ENCODE measurements at places on chromosomes 3 and 15.

DNA sequence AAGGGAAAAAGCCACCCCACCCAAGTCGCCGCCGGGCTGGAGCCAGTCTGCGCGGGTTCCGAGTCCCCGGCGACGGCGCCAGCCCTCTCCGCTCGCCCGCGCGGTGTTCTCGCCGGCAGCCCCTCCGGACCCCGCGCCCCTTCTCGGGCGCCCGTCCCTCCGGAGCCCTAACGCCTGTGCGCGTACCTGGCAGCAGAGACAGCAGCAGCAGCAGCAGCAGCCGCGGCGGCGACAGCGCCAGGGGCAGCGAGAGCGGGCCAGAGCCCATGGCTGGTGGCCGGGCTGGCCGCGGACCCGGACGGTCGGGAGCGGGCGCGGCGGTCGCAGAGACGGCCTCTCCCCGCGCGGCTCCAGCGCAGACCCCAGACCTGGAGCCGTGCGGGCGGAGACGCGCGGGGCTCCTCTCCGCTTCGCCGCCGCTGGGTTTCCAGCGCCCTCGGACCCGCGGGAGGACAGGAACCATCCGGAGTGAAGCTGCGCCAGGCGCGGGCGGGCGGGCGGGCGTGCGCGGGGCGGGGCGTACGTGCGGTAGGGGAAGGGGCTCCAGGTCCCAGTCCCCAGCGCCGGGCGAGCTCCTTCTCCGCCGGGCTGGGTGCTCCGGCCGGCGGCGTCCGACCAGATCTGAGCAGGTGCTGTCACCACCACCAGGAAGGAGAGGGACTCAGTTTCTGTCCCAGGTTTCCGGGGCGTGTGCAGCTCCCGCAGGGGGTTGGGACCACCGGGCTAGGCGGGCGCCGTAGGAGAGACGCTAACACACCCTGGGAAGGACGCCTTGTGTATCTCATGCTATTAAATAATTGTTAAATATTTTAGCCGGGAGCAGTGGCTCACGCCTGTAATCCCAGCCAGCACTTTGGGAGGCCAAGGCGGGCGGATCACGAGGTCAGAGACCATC is at the start of gene CHRNA3:
CHRNA3 (minus strand) TSS at position 470 of the 895 bp plus-strand sequence; CDS start at position 268, 202 bp downstream.
- no peak for DNase-seq

- DNase-seq: peak; percentile 60
Observed at GRCh38 chr15:50315814-50316630, 39.0 kb downstream of the GABPB1 start.

DNA sequence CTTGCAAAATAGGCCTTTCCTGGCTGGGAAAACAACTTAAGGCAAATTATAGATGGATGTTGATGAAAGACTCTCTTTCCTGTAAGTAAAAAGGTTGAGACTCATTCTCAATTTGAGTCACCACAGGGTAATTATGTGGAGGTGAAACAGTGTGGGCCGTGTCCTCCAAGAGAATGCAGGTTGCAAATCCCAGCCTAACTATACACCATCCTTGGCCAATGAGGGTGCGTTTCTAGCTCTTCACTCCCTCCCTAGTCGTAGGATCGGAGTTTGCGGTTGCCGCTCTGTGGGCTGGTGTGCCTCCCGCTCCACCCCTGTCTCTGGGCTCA is 259.9 kb downstream of the PLCL2 start:
- no peak for DNase-seq

- DNase-seq: no peak
Observed at GRCh38 chr3:169103951-169104941, 559.3 kb downstream of the MECOM start.

GRCh38 chr15:51205050-51205975 is 110.6 kb upstream of the TNFAIP8L3 start:
- DNase-seq: no peak

GRCh38 chr3:131892331-131892730 is 142.5 kb downstream of the CPNE4 start:
- no peak for DNase-seq

- DNase-seq: no peak
Observed at GRCh38 chr3:187227658-187228258, 30.5 kb downstream of the RTP1 start.

- no peak for DNase-seq
Observed at GRCh38 chr3:102165367-102165766, 269.4 kb upstream of the ZPLD1 start.

DNA sequence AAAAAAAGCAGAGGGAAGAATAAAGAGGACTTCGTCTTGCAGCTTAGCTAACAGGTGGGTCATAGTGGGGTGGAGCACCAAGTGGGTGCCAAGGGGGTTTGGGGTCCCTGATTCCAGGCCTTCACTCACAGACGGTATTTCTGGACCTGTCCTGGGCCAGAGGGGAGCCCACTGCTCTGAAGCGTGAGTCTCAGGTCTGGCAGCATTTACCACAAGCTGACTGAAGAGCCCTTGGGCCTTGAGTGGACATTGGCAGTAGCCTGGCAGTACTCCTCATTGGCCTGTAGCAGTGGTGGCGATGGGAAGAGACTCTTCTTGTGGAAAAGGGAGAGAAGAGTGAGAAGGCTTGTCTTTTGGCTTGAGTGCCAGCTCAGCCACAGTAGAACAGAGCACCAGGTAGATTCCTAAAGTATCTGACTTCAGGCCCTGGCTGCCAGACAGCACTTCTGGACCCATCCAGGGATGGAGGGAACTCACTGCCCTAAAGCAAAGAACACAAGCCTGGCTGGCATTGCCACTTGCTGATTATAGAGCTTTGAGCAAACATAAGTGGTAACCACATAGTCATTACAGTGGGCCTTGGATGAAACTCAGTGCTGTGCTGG is 72.9 kb downstream of the GLDN start:
- DNase-seq: no peak

- no peak for DNase-seq
Observed at GRCh38 chr15:79073336-79073735, 17.2 kb downstream of the RASGRF1 start.

DNA sequence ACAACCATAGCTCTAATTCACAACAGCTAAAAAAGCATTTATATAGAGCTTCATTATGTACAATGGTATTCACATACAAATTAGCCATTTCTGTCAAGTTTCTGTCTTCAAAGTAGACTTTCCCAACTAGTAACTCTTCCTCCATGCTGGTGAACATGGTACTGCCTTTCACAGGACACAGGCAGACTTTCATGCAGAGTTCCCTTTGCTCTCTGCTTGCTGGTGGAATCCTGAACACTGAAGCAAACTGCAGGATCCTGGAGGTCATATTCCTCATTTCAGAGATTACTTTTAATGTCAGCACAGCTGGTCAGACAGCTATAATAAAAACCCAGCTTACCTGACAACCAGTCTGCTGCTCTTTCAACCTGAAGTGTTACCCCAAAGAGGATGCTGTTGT is 53.6 kb downstream of the TASOR start:
- no peak for DNase-seq

DNA sequence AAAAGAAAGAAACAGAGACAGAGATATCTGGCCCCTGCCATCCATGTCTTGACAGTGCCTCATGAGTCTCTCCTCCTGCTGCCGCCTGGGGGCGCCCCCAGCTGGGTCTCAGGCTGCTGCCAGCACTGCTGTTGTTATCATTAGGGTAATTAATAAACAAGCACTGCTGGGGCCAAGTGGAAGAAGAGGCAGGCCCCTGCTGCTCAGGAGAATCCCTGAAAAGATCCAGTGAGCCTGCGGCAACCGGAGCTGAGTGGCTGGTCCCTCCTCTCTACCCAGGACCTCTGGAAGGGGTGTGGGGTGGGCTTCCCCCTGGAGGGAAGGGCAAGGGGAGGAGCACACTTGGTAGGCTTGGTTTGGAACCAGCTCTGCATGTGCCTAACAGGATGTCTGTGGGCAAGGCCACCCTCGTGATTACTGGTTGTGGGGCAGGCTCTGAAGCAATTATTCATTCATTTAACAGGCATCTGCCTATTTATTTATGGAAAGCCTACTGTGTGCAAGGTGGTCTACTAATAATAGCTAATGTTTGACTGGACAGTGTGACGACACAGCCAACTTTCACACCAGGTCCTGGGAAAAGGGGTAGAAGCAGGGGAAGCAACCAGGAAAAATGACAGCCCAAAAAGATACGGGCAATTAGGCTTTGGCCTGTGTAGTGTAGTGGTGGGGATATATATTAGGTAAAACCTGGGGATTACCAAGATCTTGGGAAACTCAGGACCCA is 1.2 kb upstream of the TYRO3 start:
- DNase-seq: peak; percentile 75

- DNase-seq: no peak
Observed at GRCh38 chr15:89494941-89495637, 1.3 kb downstream of the RHCG start.

DNA sequence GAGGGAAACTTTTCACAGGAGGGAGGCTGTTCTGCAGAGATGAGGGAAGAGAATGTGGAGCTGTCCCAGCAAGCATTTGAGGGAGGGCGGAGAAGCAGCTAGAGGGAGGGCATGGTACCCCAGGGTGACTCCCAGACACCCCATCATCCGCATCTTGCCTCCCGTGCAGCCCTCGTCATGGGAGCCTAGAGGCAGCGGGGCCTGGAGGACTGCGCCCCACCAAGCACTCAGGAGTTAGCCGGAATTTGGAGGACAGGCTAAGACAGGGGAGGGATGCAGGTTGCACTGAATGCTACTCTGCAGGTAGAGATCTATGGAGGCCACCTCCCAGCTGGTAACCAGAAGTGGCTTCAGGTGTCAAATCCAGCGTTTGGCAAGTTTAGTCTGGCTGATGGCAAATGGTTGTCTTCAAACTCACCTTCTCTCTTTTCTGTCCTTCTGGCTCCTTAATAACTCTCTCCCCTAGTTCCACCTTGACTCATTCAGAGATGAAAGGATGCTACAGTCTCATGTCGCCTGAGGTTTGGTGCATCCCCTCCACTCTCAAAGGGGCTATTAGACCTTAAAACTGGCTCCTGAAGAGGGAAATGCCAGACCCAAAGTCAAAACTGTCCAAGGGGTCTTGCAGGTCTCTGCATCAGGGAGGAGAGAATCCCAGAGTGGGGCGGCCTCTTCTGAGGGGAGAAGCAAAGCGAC is 155.9 kb upstream of the TLE3 start:
- DNase-seq: no peak

GRCh38 chr3:81869382-81869781 is 107.9 kb upstream of the GBE1 start:
- no peak for DNase-seq

DNA sequence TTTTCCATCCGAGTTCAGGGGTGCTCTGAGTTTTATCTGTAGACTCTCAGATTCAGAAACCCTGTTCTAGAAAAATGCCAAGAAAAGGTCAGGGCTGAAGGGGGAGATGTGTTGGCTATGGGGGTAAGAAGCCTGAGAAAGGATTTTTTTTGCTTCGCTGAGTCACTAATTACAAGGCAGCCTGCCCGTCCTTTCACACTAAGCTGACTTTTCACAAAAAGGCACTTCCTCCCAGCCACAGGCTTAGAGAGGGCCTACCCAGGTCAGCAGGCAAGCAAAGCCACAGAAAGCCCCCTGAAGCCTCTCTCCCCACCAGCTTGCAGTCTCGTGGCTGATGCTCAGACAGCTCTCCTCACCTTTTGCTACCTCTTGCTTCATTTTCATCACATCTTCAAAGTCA is 192.6 kb upstream of the PRICKLE2 start:
- no peak for DNase-seq

- no peak for DNase-seq
Observed at GRCh38 chr3:161576714-161577510, 80.3 kb downstream of the OTOL1 start.

GRCh38 chr3:61451841-61452240 is 109.5 kb upstream of the PTPRG start:
- no peak for DNase-seq

DNA sequence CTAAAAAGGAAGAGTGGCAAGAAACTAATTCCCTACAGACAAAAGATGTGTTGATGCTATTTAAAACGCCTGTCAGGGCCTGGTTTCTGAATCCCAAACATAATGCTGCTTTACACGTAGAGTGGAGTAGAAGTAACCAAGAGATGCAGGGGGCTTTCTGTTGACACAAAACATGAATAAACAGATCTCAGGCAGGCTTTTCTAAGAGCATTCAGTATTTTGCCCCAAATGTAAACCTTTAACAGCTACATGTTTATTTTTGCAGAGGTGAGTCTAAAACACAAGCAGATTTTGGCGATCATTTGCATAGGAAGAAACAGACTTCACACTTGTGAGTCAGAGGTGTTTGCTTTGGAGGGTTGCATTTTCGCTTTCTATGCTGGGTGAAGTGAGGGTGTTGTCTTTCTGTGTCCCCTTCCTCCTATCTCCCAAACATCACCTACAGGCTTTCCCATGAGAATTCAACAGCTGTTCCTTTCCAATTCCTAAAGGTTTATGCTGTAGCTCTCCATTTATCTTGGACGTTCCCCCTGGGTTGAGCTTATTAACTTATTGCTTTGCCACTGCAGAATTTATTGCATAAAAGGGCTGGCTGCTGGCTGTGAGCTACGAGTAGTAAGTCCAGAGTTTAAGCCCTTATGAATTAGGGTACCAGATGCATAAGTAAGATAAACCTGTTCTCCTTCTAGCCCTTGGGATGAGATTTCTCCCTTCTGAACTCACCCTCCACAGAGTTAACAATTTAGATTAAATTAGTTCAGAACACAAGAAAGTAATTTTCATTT is 156.7 kb downstream of the DIPK2A start:
- DNase-seq: peak; percentile 30

GRCh38 chr3:134879990-134880389 is 84.9 kb downstream of the EPHB1 start:
- no peak for DNase-seq

DNA sequence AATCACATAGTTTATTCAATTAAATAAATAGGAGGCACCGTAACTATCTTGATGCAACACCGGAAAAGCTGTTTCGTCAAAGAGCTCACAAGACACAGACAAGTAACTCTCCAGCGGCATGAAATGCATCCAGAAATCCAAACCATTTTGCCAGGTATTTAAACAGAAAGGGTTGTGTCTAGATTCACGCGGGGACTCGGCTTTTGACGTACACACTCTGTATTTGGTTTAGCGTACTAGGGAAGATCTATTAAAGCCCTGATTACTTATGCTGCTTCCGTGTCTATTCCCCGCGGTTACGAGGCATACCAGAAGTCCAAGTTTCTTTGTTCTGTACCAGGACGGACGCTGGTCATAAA is 718 bp downstream of the BNIP2 start:
- peak; percentile 30 for DNase-seq

DNA sequence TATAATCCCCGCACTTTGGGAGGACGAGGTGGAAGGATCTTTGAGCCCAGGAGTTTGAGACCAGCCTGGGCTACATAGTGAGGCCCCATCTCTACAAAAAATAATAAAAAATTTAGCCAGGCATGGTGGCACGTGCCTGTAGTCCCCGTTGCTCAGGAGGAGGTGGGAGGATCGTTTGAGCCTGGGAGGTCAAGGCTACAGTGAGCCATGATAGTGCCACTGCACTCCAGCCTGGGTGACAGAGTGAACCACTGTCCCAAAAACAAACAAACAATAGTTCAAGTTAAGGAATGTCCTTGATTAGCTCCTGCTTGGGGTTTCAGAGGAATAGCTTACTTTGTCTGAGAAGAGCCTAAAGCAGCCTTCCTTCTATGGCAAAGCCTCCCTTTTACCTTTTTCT is 51.7 kb upstream of the AMOTL2 start:
- no peak for DNase-seq
